ENCODE measurements at places on chromosomes 7 and 10. TPM values are rescaled to one million over a fixed set of nuclear protein-coding genes. Genes with fewer than 3 reads are reported as not detected.
A peak's percentile ranks its signal among the peaks of the same experiment; 100 is the strongest.

DNA sequence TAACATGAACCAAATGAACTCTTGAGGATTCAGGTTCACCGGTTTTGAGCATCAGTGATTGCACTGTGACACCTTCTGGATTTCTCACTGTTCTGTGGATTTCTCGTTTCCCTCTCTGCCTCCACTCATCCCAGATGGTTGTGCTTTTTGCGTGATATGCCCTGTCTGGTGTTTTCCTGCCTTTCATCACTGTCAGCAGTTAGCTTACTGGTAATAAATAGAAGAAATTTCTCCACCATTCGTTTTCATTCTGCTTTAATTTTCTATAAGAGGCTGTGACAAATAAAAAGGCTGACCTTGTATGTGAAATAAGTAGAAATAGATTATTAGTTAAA, 16.2 kb downstream of the BPGM start:
- no peak for DNase-seq

Gene SFRP5
- total RNA-seq = 1.6 TPM

DNA sequence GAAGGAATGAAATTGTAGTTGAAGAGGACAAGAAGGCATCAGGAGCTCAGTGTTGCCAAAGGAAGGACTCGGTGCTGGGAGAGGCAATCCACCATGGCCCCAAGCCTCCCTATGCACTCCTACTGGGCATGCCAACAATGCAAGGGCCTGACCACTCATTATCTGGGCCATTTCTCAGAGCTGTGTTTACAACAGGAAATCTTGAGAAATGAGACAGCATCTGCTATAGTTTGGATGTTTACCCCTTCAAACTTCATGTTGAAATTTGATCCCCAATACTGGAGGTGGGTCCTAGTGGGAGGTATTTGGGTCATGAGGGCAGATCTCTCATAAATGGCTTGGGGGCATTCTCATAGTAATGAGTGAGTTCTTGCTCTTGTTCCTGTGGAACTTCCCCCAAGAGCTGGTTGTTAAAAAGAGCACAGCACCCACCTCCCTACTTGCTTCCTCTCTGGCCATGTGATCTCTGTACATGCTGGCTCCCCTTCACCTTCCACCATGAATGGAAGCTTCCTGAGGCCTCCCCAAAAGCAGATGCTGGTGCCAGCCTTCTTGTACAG, 50.8 kb upstream of the AOAH start:
- no peak for DNase-seq

DNA sequence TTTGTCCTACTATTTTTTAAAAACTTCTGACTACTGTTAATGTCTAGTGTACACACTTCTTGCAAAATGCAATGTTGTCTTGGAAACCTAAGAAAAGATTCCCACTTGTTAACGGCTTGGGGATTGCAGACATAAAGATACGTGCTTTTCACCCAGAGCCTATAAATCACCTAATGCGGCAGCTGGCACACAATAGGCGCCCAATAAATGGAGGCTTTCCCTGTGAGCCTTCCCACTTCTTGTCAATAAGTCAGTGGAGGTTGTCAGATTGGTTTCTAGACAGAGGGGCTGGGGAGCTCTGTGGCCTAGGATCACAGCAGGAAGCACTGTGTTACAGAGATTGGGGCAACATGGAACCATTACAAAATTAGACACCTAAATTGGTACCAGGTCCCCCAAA, 74.7 kb downstream of the VSTM4 start:
- no peak for DNase-seq

DNA sequence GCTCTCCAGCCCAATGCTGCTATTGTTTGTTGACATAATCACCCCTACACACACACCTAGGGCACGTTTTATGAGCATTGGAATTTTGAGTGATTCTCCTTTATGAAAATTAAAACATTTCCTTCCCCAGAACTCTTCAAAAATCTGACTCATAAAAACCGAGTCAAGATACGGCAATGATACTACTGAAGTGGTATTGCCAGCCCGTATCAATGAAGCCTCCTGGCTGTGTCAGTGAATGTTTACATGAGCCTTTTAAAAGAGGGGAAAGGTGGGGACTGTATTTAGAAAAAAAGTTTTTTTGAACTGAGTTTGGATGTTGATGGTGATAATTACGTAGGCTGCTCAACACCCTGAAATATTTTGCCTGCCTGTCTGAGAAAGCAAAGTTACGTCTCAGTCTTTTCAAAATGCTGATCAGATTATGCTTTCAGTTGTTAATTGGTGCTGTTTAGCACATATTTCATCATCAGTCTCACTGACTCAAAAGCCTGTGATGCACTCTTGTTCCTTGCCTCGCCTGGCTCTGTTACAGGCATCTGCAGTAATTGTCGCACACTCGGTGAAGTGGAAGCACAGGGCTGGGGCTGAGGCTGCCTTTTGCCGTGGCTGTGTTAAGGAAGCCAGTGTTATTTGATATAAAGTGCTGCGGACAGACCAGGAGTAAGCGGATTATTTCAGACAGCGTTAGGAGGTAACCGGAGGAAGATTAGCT, 157.4 kb upstream of the TCF7L2 start:
- DNase-seq = peak; percentile 13

Gene HOGA1
- total RNA-seq = 3.2 TPM

DNA sequence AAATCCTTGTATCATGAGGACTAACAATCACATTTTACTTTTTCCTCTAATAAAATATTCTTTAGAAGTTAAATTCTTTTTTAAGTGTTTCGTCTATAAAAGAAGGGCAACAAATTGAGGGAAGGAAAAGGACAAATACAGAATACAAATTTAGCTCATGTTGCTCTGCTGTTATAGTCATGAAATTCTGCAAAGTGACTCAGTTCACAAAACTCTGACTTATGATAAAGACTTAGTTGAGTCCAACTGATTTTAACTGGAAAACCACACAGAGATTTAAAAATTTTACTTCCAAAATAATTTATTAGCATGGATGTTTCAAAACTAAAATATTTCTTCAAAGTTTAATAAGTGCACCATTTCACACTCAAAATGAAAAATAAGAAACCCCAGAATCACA, 75.0 kb upstream of the GPR22 start:
- DNase-seq = no peak

Gene STK31
- total RNA-seq = 1.00 TPM

DNA sequence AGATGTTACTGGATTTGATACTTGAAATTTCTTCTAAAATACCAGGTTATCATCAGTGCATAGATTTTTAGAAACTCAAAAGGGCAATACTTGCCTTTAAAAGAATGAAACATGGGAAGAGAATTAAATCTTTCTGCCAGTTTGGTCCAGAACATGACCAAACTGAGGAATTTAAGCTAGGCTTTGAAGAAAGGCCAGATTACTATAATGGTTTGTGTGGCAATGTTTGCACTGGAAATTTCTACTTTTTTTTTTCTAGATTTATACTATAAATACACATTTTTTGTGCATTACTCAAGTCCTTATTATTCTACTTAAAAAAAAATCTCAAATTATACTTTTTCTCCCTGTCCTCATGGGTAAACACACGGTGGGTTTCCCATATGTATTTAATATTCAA, 9.2 kb downstream of the MKX start:
- DNase-seq = no peak

Gene SPDYE18
- 3.1 TPM for total RNA-seq
